ENCODE measurements at places on chromosomes 4 and X.

DNA sequence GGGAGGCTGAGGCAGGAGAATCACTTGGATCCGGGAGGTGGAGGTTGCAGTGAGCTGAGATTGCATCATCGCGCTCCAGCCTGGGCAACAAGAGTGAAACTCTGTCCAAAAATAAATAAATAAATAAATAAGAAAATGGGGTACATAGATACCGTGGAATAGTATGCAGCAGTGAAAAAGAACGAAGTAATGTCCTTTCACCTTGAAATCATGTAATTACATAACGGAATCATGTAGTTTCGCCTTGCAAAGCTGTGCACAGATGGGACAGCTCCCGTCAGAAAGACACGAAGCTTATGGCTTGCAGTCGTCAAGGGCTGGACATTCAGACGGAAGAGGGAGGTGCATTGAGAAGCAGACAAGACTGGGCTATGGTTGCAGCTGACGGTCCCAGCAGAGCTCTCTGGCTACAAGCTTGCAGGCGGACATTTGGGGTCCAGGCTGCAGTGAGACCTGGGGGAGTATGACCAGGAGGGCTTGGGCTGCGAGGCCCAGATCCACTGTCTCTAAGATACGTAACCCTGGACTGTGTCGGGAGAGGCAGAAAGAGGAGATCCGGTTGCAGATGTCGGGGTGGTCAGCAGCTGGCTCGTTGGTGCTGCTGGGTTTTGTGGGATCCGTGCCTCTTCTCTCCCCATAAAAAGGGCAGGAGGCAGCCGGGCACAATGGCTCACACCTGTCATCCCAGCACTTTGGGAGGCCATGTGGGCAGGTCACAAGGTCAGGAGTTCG, 6.2 kb upstream of the P2RY8 start:
- DNase-seq = no peak

DNA sequence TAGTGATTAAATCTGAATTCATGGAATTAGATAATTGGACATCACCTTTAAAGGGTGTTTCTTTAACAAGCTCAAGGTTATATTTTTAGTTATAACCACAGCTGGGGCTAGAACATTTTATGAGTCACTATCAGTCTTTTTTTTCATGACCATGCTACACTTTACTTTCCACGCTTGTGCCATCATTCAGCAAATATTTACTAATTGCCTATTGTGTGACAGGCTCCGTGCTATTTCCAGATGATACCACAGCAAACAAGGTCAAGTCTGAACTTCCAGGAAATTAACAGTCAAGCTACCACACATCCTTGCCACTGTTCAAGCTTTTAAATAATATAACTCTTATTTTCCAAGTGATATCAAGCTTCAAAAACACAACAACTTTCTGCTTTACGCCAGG, 16.5 kb downstream of the SPANXN3 start:
- no peak for DNase-seq

GRCh38 chr4:114911111-114911510, 202.3 kb downstream of the NDST4 start:
- no peak for DNase-seq

GRCh38 chr4:27692158-27692557, 831.5 kb downstream of the STIM2 start:
- no peak for DNase-seq

GRCh38 chr4:30721185-30722091, 1.3 kb downstream of the PCDH7 start:
- DNase-seq = no peak

DNA sequence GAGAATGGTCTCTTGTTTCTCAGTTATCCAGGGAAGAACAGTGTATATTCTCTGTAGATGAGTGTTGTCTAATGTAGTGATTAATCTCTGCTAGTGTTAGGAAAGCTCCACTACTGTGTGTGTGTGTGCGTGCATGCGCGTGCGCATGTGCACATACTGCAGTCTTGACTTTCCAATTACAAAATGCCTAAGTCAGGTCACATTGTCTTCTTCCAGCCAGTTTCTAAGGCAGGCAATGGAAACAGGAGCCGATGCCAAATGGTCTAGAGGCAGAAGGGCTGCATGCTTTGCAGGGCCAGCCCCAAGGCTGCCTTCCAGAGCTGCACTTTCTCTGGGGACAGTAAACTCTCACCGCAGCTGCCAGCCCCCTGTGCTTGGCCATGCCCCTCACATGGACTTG, 30.5 kb upstream of the NAP1L5 start:
- no peak for DNase-seq

DNA sequence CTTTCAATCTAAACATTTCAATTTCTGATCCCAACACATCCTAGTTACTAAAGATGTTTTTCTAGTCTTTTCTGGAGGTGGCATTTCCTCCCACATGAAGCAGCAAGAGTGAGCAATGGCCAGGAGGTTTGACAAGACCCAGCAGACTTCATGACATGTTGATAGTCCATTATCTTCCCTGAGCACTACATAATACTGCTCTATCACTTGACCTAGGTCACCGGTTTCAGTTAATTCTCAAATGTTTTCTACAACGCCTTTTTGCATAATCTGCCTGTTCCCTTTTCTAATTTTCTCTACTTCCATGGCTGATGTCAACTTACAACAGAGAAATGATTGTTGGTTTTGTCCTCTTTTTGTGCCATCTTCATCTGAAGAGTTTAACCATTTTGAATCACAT, 62.0 kb upstream of the GPRIN3 start:
- no peak for DNase-seq

DNA sequence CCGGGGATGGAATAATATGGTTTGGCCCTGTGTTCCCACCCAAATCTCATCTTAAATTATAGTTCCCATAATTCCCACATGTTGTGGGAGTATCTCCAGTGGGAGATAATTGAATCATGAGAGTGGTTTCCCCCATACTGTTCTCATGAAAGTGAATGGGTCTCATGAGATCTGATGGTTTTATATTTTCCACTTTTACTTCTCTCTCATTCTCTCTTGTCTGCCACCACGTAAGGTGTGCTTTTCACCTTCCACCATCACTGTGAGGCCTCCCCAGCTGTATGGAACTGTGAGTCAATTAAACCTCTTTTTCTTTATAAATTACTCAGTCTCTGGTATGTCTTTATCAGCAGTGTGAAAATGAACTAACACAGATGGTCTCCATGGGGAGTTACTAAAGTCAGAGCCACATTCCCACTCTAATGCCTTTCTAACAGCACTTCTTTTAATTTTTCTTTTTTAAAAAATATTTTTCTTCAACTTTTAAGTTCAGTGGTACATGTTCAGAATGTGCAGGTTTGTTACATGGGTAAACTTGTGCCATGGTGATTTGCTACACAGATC, 306.6 kb downstream of the DTHD1 start:
- DNase-seq = no peak

DNA sequence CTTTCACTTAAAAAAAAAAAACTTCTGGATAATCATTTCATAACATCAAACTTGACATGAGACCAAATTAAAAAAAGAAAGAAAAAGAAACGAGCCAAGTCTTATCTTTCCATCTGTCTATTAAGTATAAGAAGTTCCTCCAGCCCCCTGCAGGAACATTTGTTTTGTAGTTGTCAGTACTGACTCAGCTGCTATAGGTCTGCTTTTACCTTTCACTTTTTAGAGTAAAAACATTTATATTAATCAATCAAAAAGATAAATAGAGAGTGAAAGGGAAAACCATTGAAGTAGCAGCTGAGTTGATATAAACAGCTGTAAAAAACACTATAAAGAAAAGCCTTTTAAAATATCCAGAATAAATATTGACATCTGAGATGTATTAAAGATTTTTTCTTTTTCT, 46.1 kb downstream of the CCDC158 start:
- DNase-seq = no peak

DNA sequence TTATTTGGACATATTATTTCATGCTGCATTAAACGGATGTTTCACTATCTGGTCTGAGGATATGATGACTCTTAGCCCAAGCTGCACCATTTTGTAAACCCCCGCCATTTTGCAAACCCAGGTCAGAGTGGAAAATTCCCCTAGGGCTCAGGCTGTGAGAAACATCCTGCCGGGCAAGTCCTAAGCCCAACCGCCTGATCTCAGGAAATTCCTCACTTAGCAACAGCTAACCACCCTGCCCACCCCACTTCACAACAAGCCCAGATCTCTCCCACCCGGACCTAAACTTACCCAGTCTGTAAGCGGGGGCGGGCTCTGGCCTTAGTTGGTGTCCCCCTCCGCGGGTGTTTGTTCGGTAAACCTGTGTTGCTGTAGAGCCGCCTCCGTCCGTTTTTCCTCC, 2747.1 kb downstream of the PCDH7 start:
- no peak for DNase-seq

DNA sequence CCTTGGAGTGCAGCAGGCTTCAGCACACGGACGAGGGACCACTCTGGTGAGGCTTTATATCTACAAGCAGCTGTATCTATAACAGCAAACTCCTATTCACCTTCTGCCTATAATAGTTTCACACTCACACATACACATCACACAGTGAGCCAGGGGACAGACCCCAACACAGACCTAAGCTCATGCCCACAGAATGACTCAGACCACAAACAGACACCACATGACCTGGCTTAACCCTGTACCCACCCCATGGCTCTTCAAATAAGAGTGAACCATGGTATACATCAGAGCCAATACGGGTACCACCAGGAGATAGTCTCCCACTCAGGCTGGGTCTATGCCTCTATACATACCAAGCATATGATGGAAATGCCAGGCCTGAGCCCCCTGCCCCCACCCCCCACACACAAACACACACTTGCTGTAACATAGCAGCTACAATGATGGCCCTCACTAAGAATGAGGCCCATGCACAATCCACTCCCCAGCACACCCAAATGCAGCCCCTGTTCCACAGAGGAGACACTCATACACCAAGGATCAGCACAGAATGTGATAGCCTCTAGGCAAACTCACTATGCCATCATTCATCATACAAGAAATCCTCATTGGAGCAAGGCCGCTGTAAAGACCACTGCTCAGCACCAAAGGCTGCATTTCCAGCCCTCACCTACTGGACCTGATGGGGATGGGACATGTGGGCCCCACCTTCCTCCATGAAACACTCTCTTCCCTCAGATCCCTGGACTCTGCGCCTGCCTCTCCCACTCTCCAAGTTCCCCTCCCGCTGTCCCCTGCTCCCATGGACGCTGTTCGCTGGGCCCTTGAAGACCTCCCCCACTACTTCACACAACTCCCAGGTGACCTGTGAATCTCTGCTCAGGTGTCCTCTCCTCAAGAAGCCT, 62.1 kb upstream of the XIAP start:
- no peak for DNase-seq

DNA sequence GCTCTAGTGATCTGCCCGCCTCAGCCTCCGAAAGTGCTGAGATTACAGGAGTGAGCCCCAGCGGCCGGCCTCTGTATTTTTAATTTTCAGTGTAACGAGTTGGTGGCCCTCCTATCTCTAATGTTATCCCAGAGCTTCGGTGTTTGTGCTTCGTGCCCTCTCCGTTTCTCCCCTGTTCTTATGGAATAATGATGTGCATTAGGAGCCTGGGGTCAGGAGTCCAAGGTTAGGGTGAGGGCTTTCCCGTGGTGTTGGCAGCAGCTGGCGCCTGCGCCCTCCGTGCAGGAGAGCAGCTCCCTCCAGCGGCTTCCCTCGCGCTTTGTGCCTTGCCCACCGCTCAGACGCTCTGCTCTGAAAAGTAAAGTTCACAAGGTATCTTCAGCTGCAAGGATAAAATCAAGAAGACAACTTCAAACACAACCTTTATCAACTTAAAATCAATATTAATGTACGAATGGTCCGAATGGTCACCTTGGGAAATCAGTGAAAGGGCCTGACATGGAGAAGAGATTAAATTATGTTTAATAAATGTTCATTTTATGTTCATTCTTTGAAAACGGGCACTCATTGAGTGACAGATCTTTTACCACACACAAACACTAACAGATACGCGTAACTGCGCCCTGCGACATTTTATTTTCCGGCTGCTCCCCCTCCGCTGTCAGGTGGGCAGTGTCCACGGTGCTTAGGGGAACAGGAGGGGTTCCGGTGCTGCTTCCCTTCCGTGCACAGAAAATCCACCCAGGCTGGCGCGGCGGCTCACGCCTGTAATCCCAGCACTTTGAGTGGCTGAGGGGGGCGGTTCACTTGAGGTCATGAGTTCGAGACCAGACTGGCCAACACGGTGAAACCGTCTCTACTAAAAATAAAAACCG, 62.4 kb downstream of the TRAPPC11 start:
- DNase-seq = peak; percentile 54
